ENCODE measurements at places on chromosomes 7 and 10.

DNA sequence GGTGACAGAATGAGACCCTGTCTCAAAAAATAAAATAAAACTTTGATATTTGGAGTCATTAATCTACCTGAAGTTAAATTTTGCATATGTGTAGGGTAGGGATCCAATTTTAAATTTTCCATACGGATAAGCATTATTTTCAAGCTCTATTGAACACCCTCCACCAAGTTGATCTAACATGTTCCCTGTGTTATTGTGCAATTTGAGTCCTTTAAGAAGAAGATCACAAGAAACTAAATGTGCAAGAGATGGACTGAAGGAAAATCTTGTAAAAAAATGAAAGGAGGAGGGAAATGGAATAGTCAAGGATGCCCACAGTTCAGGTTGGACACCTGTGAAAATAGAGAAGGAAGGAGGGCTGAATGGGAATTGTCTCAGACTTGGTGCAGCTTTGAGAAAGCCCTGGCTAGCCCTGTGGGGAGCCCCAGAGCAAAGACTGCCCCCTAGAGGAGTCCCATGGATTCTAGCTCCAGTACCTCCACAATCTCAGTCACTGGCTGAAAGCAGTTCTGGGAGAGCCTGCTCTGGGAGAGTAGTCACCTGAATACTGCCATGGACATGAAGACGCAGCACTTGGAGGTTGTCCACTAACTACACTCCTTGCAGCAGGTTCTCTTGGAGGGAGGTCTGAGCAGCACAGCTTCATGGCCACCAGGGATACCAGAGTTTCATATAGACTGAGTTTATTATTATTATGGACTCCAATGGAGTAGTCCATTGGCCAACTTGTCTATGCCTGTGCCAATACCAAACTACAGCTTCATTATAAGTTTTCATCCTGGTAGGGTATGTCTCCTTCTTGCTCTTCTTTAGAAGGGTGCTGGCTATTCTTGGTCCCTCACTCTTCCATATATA, 5.7 kb upstream of the TIAL1 start:
- DNase-seq: no peak

DNA sequence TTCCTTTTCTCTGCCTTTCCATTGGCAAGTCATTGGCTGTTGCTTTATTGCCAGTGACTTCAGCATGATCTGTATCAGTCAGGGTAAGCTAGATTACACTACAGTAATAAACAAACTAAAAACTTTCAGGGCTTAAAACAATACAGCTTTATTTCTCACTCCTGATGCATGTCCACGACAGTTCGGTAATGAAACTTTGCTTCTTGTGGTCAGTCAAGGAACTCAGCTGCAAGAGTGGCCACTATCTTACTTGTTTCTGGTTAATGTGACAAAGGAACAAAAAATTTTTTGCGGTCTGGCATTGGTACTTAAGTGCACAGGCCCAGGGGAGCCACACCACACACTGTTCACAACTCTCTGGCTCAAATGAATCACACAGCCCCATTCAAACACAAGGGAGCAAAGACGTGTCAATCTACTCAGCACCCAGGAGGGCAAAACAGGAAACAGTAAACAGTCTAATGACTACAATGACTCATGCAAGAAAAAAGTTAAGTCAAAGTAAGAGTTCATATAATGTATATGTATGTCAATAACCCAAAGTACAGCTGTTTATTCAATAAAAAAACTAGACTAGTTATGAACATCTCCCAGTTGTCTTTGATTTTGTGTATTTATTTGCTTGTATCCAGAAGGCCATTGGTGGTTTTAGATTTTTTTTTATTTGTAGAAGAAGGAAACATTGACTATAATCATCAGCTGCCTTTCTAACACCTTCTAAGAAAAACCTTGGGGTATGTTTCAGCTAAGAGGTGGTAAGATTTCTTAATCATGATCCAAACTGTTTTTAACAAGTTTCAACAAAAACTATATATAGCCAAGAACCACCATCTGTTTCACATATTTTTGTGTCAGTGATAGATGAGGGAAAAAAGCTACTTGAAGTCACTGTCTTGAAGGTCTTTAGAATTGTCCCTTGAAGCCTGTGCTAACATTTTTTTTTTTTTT, 134.4 kb upstream of the FAM3C start:
- DNase-seq: peak; percentile 6

DNA sequence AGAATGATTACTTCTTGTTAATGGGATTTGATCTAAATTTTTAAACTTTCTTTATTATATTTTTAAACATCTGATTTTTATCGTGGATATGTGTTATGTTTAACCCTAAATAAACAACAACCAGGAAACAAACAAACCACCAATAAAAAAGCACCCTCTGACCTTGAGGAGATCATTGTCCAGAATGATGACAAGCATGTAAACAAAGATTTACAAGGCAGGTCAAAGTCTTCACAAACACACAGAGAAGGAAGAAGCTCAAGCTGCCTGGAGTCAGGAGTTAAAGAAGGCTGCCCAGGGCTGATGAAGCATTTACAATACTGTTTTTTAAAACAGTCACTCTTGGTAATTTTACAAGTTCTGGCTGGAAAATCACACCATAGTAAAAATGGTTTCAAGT, 31.0 kb upstream of the EGFR start:
- DNase-seq: no peak

- no peak for DNase-seq
Measured at GRCh38 chr10:48838834-48839233, 100.8 kb downstream of the LRRC18 start.

DNA sequence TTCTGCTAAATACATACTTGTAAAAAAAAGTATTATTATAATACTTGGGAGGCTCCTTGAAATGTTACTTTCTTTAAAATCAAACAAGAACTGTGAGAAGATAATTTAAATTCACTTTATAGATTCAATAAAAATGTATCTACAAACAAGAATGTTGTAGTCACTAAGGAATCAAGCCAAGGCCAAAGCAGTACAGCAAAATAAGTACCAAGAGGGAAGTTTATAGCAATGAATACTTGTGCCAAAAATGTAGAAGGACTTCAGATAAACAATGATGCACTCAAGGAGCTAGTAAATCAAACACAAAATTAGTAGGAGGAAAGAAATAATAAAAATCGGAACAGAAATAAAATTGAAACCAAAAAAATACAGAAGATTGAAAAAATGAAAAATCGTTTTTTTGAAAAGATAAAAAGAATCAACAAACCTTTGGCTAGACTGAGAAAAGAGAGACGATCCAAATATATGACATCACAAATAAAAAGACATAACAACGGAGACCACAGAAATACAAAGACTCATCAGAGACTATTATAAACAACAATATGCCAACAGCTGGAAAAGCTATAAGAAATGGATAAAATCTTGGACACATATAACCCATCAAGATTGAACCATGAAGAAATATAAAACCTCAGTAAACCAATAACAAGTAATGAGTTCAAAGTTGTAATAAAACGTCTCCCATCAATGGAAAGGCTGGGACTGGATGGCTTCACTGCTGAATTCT, 286.0 kb upstream of the TMEM229A start:
- DNase-seq: no peak

- DNase-seq: no peak
Measured at GRCh38 chr10:125823663-125824251, 411 bp downstream of the BCCIP start.

DNA sequence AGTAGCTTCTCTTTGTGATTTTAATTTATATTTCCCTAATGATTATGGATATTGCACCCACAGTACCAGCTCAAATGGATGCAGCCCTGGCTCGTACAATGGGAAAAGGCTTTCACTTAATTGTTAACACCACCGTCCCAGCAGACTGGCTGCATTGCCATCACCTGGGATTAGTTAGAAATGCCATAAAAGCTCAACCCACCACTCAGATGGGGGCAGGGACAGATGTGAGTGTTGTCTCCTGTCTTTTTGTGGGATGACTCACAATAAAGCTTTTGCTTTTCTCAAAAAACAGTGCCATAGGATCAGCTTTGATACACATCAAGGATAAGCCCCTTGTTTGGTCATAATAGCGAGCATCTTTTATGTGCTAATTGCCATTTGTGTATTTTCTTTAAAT, 729.1 kb downstream of the TNS3 start:
- no peak for DNase-seq

- no peak for DNase-seq
Measured at GRCh38 chr10:58851606-58852005, 324.8 kb upstream of the PHYHIPL start.

- DNase-seq: no peak
Measured at GRCh38 chr7:37706804-37707203, 23.2 kb downstream of the GPR141 start.

DNA sequence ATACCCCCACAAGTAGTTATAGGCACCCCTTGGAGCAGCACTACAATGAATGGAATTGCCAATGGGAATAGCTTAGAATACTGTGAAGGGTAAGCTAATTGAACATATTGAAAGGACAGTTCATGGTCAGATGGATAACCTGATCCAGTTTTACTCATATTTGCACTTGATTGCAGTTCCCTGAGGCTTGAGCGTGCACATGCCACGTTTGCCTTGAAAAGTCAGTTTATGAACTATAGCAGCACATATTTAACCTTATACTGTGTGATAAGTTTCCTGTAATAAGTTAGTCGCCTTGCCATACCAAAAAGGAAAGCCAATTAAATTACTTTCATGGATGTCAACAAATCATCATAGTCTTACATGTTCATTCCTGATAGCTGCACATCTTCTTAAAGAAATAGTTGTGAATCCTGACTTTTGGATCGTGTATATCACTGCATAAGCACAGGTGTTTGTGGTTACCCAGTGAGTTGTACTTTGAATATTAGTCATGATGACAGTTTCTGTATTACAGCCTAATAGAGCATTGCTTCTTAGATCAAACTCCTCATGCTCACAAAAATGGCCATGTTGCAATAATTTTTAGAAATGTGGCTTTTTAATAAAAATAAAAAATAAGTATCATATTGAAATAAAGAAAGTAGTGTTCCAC, 21.6 kb downstream of the DNTT start:
- no peak for DNase-seq

GRCh38 chr10:14259696-14260566, 70.8 kb downstream of the FRMD4A start:
- no peak for DNase-seq

DNA sequence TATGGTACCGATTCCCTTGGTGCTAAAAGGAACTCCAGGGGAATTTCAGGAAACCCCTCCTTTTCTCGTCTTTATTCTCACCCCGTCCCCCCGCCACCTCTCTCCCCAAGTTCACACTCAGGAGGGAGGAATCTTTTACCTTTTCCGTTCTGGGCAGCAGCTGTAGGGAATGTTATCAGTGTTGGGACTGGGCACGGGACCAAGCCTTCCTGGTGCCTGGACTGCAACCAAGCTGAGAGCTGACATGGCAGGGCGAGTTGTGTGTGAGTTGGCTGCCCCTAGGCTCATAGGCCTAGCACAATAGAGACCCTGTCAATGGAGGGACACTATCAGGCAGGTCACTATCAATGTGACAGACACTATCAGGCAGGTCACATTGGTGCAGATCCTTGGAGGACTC, 121.4 kb downstream of the TCF7L2 start:
- peak; percentile 75 for DNase-seq

DNA sequence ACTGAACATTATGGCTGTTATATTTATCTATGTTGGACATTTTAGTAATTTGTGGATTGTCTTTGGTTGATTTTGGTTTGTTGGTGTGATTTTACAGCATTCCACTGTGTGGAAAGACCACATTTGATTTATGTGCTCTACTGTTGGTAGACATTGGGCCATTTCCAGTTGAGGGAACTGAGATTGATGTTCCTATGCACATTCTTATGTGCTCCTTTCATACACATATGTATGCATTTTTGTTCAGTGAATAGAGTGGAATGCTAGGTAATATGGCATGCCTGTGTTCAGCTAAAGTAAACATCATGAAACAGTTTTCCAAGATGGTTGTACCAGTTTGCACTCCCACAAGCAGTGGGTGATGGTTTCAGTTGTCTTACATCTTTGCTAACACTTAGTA, 15.1 kb downstream of the CACNB2 start:
- DNase-seq: no peak

GRCh38 chr10:132850246-132850645, 64.3 kb upstream of the NKX6-2 start:
- DNase-seq: no peak

DNA sequence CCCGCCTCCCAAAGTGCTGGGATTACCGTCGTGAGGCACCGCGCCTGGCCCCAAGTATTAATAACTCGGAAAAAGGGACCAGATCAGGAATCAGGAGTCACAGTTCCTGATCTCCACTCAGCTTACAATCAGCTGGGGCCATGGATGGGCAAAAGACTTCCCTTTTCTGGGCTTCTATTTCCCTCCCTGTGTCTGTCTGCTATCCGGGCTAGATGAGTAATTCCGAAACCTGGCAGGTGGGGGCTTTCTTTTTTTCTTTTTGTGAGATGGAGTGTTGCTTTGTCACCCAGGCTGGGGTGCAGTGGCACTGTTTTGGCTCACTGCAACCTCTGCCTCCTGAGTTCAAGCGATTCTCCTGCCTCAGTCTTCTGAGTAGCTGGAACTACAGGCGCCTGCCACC, 11.6 kb downstream of the RPS24 start:
- DNase-seq: no peak

- DNase-seq: no peak
Measured at GRCh38 chr7:107690611-107691010, 30.0 kb downstream of the SLC26A4 start.

DNA sequence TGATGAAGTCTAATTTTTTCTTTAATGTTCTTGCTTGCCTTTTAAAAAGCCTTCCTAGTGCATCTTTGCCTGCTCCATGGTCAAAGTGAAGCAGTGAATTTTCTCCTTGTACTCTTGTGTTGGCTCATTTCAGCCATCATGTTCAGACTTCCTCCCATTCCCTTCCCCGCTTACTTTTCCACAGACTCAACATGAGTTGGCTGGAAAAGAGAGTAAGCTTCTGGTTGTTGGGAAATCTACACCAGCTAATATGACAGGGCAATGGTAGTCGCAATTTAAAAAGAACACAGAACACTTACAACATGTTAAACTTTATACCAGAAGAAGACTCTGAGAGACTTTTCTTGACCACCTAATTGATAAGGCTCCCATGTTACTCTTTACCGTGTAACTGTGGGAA, 24.3 kb upstream of the PDK4 start:
- no peak for DNase-seq

- no peak for DNase-seq
Measured at GRCh38 chr7:47091141-47091540, 490.8 kb downstream of the TNS3 start.

GRCh38 chr10:62585211-62585775, 211.1 kb downstream of the ZNF365 start:
- no peak for DNase-seq

GRCh38 chr10:119189811-119190282, 11.2 kb upstream of the PRDX3 start:
- no peak for DNase-seq
